Right atrium auricular region (tissue), 2 donors: ENCODE measurements at places on chromosomes 11 and 22.

DNA sequence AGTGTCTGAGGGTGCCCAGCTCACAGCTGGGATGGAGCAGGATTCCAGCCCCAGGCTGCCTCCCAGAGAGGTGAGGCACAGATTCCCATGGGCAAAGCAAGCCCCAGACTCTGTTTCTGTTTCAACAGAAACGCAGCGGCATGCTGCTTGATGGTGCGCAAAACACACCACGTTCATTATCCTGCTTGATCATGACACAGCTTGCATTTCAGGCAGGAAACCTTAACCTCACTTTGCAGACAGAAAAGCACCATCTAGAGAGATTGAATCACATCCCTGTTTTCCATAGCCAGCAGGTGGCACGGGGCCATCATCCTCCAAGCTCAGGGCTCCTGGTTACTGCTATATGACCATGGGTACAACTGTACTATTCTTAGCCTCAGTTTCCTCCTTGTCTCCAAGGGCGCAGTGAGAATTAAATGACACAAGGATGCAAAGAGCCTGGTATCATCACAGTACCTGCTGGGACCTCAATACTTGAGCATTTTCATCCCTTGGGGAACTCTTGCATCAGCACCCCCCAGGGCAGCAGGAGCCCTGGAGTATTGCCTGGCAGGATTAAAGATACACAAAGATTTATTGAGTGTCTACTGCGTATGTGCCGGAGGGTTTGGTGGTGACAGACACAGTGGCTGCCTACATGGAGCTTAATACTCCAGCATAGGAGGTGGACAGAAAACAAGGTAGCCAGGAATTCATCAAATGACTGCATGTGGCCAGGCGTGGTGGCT is 110.0 kb downstream of the TP53I11 start:
- no peak for DNase-seq

DNA sequence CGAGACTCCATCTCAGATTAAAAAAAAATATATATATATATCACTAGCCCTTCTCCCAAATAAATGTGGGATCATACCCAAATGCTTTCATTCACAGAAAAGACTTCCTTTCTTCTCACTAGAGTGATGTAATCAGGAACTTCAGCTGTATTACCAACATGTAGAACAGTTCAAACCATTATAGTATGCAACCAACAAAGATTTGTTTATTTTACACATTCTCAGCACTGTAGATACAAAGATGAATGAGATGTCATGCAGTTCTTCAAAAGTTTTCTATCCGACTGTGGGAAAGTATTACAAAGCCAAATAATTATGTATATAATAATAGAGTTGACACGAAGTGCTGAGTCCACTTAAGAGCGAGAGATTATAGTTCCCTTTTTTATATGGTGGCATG is 22.2 kb upstream of the ZNF143 start:
- no peak for DNase-seq

GRCh38 chr11:111303461-111303860 is 5.1 kb downstream of the POU2AF3 start:
- DNase-seq = no peak

- no peak for DNase-seq
These were observed 152.3 kb downstream of the INSC start for GRCh38 chr11:15266999-15267398.

DNA sequence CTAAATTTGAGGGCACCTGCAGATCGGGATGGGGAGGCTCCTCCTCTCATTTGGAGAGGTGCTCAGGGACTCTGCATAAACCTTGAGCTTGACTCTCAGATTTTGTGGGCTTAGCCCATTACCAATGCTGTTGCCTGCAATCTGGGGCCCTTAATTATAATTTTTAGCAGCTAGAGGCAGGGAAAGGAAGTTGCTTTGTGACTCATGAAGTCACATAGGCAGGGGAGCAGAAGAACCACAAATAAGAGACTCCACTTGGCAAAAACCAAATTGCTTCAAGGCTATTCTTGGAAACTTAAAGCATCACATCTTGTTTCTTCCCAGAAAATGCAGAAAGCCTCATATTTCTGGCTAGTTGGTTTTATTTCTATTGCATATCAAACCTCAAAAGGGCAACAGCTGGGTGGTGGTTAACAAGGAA is 46.9 kb downstream of the MICAL2 start:
- DNase-seq = no peak

DNA sequence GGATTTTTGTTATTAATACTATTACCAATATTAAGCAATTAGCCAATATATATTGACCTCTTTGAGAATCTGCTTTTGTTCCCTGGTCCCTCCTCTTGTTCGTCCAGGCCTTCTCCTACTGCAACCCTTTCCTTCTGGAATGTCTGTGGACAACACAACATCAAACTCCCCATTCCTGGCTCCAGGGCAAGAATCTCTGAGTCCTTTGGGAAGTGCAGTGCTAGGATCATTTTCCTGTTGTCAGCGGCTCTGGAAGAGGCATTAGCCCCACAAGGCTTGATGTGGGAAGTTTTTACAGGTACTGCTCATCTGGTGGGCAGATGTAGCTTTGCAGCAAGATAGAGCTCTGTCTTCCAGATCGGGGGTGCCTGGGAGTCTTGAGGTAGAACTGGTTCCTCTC is 74.3 kb downstream of the RPUSD4 start:
- no peak for DNase-seq

DNA sequence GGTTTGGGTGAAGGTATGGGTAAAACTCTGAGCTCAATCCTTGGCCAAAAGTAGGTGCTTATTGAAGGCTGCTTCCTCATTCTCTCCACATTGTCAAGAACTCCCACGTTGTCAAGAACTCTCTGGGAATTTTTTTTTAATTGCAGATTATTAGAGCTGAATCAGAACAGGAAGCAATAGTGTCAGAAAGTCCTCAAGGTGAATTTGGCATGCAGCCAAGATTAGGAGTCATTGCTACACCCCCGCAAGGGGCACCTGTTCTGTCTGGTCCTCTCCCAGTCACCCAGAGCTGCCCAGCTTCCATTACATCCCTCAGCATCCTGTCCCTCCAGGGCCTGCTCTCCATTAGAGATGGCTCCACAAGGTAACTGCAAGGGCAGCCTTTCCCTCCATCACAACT is 996.5 kb downstream of the OPCML start:
- no peak for DNase-seq

GRCh38 chr11:35144136-35144741 is 5.3 kb downstream of the CD44 start:
- DNase-seq = no peak

GRCh38 chr11:110070176-110070575 is 23.0 kb upstream of the ZC3H12C start:
- no peak for DNase-seq

- DNase-seq = no peak
These were observed 301.8 kb upstream of the CADM1 start for GRCh38 chr11:115806056-115806455.

DNA sequence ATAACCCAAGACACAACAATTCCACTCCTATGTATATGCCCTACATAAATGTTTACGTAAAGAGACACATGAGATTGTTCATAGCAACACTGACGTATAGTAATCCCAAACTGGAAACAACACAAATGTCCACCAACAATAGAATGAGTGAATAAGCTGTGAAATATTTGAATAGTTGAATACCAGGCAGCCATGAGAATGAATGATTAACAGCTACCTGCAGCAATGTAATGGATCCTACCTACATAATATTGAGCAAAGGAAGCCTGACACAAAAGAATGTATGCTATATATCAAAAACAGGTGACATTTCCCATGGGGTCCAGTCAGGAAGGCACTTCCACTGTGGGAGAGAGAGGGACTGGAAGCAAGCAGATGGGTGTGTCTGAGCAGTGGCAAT is 92.8 kb upstream of the LINC01488 start:
- DNase-seq = no peak

DNA sequence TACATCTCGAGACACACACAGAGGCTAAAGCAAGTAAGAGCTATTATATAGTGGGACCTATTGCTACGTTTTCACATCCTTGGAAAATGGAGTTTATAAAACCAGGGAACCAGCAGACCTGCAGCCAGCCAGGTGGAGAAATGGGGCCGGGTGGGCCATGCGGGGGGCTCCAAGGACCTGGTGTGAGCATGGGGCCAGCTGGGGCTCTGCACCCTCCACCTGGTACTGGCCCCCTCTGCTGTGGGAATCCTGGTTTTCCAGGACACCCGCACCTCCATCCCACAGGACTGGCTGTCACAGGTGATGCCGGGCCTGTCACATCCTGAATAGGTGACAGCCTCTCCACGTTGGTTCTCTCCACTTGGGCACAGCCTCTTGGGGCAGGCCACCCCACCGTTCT is 11.3 kb downstream of the DHCR7 start:
- no peak for DNase-seq

DNA sequence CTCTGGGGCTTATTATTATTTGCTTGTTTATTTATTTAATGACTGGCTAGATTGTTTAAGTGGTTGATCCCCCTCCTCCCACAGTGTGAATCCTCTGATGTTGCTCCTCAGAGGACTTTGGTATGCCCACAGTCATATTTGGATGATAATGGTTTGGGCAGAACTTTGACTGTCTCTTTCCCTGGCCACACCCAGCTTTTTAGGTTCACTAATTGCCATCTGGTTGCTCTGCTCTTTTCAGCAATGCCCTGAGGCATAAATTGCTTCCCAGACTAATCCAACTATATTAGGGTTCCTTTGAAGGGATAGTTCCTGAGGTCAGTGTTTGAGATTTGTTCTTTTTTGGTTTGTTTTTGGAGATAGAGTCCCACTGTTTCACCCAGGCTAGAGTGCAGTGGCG is 99.3 kb upstream of the RRM1 start:
- no peak for DNase-seq

DNA sequence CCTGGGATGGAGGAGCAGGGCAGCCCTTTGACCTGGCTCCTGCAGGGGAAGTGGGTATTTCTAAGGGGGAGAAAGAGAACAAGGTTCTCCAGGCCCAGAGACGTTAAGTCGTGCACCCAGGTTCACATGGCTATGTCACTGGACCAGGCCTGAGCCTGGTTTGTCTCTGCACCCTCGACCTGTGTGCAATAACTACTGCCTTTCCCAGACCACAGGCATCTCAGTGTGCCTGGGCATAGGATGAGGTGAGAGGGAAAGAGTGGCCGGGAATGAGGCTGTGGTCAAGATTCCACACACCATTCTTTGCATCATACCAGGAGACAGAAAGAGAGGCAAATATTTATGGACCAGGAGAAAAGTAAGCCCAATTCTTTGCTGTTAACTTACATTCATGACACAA is 66.8 kb downstream of the PRR5L start:
- no peak for DNase-seq

DNA sequence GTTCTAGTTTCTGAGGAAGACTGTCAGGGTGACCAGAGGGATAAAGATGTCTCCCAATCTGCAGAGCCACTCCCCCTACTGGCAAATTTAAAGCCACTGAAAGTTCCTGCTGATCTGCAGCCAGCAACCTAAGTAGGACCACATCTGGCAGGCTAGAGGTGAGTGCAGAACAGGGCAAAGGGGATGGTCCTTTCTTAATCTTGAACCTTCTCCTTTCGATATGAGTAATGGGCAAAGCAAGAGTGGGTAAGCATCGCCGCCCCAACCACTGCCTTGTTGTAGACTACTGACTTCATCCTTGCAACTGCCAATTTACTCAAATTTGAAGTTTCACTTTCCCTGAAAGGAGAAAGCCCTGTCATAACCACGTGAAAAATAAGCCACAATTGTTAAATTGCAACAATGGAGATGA is 30.7 kb downstream of the SCUBE2 start:
- no peak for DNase-seq

GRCh38 chr11:17506942-17507341 is 30.3 kb upstream of the ABCC8 start:
- DNase-seq = no peak

- no peak for DNase-seq
These were observed 49.4 kb upstream of the ELF5 start for GRCh38 chr11:34562976-34563375.

- no peak for DNase-seq
These were observed 18.5 kb upstream of the QSER1 start for GRCh38 chr11:32874132-32874531.

- DNase-seq = no peak
These were observed 369.4 kb upstream of the ISX start for GRCh38 chr22:34696557-34696956.

GRCh38 chr22:39134366-39135091 is 18.0 kb downstream of the CBX7 start:
- no peak for DNase-seq

DNA sequence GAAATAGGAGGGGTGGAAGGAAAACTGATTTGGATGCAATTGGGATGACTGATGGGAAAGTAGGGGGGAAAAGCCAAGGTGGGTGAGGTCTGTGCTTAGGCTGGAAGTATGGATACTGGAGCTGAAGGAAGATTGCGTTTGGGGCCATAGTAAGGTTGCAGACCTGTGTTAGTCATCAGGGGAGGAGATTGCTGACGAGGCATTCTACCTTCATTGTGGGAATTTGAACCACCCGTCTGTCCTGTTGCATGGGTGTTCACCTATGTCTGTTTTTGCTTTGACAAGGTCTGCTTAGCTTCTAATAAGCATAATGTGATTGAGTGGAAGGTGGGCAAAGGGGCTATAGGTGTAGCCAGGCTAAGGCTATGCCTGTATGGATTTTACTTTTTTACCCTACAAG is 323.8 kb downstream of the BLID start:
- no peak for DNase-seq

GRCh38 chr11:12865863-12866595 is 143.1 kb upstream of the RASSF10 start:
- no peak for DNase-seq

- DNase-seq = no peak
These were observed 960.7 kb upstream of the RAG2 start for GRCh38 chr11:37558619-37559210.

DNA sequence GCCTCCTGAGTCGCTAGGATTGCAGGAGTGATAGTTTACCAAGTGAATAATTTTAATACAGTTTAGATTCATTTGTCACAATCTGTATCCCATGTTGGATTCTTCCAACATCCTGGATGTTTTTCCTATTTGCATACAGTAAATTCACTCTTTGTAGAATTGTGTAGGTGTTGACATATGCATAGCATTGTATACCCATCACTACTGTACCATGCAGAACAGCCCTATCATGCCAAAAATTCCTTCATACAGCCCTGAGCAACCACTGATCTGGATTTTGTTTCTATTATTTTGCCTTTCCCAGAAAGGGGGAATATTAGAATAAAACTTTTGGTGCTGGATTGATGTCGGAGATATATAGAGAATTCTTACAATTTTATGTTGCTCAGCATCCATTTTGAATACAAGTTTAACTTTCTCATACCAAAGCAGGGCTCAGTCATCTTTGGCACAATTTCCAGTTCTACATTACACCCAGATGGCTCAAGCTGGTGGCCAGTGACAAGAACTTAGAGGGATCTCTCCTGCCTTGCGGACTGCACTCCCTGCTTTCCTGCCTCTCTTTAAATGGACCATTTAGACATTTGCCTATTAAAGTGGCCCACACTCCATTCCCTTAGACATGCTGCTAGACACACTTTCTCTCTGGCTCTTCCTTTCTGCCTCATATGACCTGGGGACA is 45.4 kb upstream of the CFAP300 start:
- DNase-seq = no peak

DNA sequence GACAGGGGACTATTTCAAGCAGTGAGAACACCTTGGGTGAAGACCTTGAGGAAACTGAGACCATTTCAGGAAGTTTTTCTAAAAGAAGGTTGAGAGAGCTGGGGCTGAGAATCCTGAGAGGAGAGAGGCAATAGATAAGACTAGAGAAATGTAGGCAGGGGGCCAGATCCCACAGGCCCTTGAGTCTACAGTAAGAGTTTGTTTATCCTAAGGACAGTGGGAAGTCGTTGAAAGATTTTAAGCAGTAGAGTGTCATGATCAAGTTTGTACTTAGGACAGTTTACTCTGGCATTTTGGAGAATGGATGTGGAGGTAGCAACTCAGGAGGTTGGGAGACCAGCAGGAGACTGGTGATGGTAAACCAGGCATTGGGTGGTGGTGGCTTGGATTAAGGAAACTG is 17.1 kb downstream of the HSD17B12 start:
- no peak for DNase-seq
